ENCODE measurements at places on chromosomes 7 and 10.

DNA sequence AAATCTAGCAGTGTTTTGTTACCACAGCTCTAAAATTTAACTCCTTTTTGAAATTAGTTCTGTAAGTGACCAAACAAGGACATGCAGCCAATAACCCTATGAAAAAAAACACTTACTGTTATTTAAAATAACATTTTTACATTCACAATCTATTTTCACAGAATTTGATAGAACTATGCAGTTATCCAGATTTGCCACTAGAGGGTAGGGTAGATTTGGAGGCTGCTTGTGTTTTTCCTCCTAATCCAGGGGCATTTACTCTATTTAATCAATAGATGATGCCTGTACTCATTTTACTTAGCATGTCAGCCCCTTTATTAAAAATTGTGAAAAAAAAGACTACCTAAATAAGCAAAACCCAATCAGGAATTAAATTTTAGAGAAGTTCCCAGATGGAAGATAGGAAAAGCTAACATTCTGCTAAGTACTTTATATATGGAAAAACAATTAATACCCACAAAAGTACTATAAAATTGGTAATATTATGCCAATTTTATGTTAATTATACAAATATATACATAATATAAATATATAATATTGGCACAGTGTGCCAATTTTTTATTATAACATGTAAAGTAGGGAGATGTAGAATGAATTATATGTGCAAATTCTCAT lies 18.1 kb upstream of the LIPK start:
- peak; percentile 25 for DNase-seq

DNA sequence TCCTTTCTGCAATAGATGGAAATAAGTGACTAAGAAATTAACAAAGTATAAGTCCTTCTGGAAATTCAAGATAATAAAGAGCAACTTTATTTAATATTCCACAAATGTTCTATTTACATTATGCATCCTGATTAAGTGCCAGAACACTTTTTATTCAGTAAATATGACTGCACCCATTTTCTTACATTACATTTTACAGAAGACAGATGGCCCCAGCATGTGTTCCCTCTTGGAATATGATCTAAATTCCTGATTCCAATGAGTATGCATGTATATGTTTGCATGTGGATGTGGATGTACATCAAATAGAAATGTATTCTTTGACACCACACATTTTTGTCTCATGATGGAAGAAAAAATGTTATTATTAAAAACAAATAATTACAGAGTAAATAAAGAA lies 628.7 kb upstream of the SEMA3D start:
- DNase-seq, result no peak

GRCh38 chr7:70072220-70072619 lies 473.9 kb downstream of the AUTS2 start:
- peak; percentile 71 for DNase-seq

- no peak for DNase-seq
Measured at GRCh38 chr10:86284355-86285105, 82.1 kb downstream of the GRID1 start.

GRCh38 chr10:132545659-132546367 lies 8.2 kb downstream of the INPP5A start:
- no peak for DNase-seq

DNA sequence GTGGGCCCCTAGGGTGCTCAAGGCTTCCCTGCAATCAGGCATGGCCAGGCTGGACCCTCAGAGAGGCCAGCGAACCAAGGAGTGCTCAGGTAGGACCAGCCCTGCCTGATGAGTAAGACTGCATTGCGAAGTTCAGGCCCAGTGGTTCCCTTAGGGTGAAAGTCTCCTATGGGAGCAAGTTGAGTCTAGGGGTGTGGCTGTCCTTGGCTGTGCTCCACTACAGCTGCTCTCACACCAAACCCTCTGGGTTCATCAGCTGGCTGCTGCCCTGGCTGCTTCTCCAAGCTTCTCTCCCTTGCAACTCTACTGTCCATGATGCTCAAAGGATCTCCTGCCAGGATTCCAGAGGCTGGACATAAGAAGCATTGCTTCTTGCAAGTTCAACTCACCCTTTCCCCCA lies 18.7 kb downstream of the FAM25A start:
- DNase-seq, result peak; percentile 2

- DNase-seq, result no peak
Measured at GRCh38 chr7:99437946-99438572, 539 bp downstream of the PTCD1 start.

GRCh38 chr10:29656451-29656992 lies 21.8 kb upstream of the SVIL start:
- DNase-seq, result no peak

DNA sequence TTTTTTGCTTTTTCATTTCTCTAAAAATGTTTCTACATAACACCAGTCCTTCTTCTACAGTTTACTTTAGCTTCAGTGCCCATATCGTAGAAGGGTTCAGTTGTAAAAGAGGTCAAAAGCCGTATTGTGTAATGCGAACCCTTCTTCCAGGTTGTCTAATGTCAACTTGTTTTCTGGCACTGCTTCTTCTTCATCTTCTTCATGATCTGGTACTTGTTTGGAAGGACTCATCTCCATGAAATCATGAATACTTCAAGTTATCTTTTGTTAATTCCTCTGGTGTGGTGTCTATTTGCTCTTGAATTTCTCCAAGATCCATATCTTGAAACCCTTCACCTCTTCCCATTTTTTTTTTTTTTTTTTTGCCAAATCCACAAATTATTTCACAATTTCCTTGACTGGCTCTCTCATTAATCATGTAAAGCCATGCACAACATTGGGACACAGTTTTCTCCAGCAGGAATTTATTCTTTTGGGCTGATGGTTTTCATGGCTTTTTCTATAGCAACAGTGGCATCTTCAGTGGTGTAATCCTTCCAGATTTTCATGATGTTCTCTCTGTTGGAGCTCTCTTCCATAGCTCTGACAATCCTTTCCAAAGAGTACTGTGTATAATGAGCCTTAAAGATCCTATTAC lies 85.1 kb downstream of the CPED1 start:
- DNase-seq, result peak; percentile 54

GRCh38 chr10:97280783-97281182 lies 11.7 kb downstream of the ARHGAP19 start:
- no peak for DNase-seq

GRCh38 chr10:3691482-3691881 lies 93.5 kb downstream of the KLF6 start:
- DNase-seq, result no peak

DNA sequence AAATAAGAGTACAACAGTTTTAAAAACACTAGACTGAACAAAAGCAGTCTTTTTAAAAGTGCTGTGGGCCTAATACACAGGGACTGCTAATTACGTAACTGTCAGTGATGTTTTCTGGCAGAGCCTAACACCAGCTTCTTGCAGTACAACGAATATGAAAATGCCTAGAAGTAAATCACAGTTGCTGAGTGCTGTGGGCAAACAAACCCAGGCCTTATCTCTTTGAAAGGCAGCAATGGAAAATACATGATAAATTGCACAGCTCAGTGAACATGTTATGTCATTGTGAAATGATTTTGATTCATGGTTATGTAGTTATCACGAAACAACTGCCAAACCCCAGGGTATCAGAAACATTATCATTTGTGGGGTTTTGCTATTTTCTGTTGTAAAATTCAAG lies 428.4 kb downstream of the GFRA1 start:
- peak; percentile 50 for DNase-seq

- DNase-seq, result no peak
Measured at GRCh38 chr7:107834401-107834800, 31.4 kb upstream of the SLC26A3 start.

DNA sequence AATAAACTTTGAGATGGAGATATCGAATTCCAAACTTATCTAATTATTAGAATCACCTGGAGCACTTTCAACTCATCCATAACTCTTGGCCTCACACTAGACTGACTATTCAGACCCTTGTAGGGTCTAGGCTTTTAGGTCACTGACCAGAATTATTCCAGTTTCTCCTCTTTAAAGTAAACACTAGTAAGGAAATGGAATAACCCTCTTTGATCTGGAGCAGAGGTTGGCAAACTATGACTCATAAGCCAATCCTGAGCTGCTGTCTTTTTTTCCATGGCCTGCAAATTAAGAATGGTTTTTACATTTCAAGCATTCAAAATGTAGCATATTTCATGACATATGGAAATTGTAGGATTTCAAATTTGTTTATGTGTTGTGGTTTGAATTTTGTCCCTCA lies 1601.9 kb downstream of the REEP3 start:
- DNase-seq, result no peak

DNA sequence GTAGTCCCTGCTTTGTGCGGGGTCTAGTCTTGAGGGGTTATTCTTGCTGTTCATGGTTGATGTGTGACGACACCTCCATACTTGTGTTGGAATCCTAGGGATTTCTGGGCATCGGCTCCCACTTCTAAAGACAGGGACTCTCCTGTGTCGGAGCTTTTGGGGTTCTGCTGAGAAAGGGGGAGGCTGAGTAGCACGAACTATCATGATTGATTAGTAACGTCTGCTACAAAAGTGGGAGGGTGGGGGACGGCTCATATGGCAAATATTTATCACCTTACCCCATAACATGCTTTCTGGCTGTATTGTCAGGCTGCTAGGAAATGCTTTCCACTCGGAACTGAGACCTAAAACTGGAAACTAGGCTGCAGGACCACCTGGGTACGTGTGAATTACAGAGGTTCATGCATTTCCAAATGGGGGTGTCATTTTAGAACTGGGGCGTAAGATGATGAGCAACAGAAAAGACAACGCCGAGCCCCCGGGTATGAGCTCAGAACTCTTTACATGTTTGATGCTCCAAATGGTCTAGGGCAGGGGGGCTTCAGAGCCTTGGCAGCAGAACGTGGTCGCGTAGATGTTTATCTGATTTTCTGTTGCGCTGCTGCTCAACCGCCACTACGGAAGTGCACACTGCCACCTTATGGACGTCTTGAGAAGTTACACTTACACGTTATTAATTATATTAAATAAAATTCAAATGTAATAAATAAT lies 15.1 kb upstream of the NME8 start:
- peak; percentile 53 for DNase-seq

DNA sequence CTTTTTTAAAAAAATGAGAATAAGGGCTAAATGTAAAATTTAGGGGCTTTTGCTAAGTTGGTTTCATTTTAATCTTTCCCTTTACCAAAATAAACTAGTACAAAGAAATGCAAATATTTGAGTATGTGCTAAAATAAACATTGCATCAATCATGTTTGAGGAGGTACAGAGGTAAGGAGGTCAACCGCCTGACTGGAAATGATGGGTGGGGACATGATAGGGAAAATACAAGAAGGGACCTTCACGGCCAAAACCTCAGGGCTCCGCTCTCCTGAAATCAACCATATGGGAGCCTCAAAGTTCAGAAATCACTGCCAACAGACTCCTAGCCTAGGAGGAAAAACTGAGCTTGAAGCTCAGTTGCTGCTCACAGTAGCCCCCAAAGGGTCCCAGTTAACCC lies 207.6 kb downstream of the AHR start:
- no peak for DNase-seq

DNA sequence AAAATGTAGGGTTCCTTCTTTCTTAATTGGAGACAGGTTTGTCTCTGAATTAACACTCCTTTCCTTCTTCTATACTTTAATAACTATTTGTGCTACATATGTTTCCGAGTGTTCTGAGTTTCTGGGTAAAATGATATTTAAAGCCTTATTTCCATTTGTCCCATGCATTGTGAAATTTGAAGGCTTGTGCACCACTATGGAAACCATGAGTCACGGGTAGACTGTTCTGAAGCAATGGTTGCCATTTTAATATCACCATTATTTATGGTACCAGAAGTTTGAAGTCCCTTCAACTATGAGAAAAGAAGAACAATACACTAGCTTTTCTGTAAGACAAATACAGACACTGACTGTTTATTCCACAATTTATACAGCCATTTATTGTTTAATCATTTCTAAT lies 44.7 kb upstream of the ZEB1 start:
- DNase-seq, result no peak

DNA sequence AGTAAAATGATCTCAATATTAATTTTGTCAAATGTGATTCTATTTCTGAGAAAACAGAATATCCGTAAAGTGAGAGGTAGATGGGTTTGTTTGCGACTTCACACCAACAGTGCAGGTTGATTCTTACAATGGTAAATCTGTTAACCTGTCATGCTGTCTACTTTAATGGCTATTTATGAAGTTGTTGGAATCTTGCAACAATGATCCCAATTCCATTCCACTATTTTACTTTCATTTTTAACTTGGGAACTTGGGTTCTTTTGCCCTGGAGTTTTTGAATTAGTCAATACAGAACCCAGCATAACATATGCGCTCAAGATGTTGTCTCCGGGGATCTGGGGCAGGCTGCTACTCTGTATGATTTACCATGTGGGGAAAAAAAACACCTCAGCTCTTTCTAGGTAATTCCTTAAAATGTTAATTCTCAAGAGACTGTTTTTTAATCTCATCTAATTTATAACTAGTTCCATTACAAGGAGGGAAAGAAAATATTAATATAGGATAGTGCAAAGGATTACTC lies 1.2 kb downstream of the LGI1 start:
- peak; percentile 56 for DNase-seq

- DNase-seq, result no peak
Measured at GRCh38 chr7:68725843-68726785, 872.2 kb upstream of the AUTS2 start.

- DNase-seq, result no peak
Measured at GRCh38 chr10:75950997-75951589, 519.7 kb downstream of the LRMDA start.

DNA sequence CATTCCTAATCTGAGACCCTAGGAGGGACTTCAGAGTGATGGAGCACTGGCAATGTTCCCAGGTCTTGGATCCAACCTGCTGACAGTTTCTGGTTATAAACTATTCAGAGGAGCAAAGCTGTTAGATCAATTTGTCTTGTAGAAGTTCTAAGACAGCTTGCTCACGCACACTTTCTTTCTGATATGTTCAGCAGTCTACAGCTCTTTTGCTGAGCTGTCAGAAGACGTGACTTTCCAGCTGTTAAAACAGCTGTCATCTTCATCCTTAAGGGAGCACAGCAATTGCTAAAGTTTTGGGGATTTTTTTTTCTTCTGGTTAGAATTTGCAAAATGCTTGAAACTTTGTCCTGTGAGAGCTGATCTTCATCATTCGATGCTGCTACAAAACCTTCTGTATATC lies 823.1 kb downstream of the SORCS1 start:
- DNase-seq, result no peak

GRCh38 chr7:18727115-18727870 lies 231.7 kb downstream of the HDAC9 start:
- DNase-seq, result no peak

DNA sequence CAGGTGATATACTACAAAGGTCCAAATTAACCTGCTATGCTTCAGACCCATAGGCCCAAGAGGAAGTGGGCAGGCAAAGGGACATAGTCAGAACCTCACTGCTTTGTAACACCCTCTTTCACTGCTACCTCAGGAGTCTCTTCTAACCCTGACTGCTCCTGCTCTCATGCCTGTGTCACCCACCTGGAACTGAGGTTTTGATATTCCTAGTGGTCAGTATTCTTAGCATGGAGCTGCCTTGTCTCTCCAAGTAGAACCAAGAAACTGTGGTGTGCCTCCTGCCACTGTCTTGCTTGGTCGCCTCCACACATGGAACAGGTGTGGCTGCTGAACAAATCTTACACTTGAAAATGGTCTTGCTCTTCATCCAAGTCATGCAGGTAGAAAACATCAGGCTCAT lies 677.5 kb downstream of the XPNPEP1 start:
- no peak for DNase-seq
